ENCODE measurements at places on chromosomes 1 and 21.

DNA sequence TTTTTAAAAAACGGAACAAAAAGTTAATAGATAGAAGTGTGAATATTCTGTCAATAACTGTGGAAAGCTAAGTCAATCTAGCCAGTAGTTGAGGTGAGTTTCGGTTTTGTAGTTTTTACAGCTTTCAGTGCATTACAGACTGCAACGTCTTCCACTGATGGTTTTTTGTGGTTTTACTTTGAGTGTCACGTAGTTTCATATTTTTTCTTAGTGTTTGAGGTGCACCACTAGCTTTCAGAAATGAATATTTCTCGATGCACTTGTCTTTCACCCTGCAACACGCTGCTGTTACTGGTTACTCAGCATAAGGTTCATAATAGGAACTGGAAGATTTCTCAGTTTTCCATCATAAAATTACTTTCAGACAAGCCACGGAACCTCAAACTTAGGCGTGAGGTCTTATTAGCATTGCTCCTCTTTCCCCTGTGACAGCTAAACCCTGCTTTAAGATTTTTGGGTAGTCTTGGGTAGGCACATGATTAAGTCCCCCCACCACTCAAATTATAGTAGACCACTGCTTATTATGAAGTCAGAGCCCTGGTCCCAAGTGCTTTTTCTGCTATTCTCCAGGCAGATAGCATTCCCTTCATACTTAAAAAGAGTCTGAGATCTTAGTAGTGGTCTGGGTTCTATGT is 1412.7 kb downstream of the KCNT2 start:
- DNase-seq = no peak

- DNase-seq = no peak
Observed at GRCh38 chr1:244180256-244180655, 129.2 kb downstream of the ZBTB18 start.

DNA sequence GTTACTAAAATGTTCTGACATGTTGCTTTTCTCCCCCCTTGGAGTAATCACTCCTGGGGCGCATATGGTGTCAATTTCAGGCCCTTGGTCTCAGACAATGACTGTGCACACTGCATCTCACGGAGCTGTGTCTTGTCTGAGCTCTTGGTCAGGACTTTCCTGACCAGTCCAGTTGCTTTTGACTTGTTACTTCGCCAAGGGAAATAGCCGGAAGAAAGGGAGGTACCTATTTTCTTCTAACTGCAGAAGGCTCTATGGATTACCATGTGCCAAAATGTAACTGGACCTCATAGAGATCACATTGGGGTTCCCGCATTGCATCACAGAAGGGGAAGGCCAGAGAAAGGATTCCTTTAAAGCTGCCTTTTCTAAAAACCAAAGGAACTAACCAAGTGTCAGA is 68.6 kb downstream of the SPAG17 start:
- DNase-seq = no peak

DNA sequence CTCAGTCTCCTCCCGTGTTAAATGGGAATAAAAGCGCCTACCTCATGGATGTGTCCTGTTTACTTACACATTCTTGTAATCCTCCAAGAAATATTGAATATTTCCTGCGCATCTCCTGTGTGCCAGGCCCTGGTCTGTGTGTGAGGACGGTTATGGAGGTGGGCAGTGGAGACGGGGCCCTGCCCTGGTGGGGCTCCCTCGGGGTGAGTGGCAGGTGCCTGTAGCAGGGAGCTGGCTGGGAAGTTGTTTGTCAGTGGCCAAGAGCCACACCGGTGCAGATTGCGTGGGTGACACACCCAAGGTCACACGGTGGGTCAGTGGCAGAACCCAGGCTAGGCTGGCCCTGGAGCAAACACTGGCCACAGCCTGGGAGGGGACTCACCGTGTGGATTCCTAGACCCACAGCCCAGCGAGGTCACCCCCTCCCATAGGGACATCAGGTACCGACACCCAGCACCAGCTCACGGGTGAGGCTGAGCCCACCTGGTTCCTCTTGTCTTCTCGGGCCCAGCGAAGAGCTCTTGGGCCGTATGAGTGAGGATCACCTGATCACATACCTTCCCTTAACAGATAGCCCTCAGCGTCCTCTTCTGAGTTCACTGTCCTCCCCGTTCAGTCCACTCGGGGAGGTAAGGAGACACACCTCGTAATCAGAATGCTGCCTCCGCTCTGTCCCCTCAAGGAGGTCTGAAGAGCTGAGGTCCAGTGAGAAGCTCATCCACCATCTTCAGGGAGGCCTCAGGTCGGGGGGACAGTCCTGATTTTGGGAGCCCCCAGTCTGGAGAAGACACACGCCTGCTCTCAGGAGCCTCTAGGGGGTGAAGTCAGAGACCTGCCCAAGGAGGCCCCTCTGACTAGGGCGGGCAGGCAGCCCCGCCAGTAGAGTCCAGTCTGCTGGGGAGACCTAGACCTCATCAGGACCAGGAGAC is 349.6 kb downstream of the MATN1 start:
- DNase-seq = no peak

GRCh38 chr1:31221072-31221471 is 18.6 kb downstream of the NKAIN1 start:
- no peak for DNase-seq

GRCh38 chr1:235108876-235109275 is 19.8 kb downstream of the TOMM20 start:
- DNase-seq = no peak

GRCh38 chr1:42935971-42936308 is 22.7 kb downstream of the SLC2A1 start:
- DNase-seq = no peak

DNA sequence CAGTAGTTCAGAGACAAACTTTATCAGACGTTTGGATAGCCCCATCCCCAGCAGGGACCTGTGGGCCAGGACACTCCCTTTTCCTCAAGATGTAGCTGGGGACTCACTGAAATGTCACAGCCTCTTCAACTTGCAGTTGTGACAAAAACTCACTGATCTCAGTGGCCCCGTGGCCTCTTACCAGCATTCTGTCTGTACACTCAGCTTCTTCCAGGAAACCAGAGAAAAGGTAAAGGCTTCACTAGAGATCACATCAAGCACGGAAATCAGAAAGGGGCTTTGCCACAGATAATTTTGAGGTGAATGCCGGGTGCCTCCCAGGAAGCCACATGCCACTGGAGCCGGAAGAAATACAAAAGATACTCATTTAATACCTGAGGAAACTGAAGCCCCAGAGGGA is 122.2 kb downstream of the CCDC185 start:
- DNase-seq = no peak

DNA sequence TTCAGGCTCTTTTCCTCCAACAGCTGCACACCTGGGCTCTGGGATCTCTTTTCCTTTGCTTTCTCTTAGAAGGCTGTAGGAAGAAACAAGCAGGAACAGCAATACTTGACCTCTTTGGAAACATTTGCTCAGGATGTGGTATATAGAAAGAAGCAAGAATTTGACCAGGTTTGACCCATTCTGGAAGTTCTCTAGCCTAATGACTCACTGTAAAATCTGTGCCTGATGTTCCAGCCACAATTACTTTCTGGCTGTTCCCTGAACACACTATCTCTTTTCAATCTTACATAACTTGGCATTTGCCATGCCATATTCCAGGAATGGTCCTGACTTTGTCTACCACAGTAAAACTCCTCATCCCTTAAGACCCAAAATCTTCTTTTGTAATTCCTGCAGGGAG is 419.9 kb upstream of the DAB1 start:
- no peak for DNase-seq

DNA sequence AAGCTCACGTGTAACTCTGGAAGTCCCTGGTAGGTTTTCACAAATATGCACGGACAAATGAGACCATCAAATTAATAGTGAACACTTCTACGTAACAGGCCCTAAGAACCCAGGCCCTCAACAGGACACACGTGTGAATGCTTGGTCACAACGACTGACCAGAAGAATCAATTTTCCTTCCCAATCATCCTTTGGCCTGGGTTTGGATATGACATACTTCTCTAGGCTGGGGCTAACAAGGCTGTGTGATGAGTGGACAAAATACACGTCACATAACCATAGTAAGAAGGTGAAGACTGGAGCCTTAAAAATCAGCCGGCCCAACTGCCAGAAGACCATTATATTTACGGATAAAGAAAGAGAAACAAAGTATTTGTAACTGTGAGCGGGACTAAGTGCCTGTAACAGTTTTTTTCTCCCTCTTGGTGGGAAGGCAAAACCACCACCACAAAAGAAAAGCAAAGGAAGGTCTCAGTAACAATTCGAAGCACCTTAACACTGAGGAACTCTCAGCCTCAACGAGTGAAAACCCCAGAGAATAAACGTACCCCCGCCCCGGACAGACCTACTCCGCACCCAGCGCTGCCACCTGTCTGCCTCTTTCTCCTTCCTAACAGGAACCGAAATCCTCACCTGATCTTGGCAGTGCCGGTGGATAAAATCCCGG is 450 bp downstream of the SDE2 start:
- no peak for DNase-seq

DNA sequence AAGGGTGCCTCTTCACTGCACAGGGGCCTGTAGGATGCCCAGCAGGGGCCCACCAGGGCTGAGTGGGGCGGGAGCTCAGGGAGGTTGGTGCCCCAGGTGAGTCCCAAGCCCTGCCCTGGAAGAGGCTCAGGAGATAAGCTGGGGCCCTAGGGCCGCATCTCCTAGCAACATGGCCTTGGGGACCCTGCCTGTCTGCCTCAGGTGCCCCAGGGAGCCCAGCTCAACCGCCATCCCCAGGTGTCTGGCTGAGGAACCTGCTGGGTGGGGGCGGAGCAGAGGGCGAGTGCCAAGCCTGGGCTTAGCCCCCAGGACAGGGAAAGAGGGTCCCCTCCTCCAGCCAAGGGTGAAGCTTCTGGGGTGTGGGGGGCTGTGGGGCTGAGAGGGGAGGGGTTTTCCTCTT is 54.8 kb downstream of the FOXO6 start:
- DNase-seq = no peak

DNA sequence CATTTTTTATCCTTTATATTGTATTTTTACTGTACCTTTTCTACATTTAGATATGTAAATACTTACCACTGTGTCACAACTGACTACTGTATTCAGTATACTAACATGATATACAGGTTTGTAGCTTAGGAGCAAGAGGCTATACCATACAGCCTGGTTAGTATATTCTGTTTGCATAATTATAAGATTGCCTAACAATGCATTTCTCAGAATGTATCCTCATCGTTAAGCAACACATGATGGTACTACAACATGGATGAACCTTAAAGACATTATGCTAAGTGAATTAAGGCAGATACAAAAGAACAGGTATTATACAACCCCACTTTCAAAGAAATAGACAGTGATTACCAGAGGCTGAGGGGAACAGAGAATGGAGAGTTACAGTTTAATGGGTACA is 62.7 kb downstream of the RUSC1 start:
- no peak for DNase-seq

GRCh38 chr1:1037366-1038327 is 17.7 kb downstream of the AGRN start:
- DNase-seq = no peak

DNA sequence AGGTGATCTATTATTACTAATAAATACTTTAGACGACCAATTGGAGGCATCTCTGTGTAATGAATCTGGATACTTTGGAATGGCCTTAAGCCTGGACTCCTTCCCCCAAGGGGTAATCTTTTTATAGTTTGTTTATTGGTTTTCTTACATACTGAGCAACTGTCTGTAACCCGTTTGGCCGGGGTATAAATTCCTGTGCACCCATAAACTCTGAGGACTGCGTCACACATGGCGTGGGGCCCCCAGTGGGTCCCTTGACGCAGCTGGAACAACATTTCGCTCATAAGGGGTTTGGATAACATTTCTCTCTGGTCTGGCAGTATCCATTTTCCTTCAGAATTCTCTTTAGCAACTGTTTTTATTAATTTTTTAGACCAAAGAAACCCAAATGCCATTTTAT is 26.5 kb downstream of the SCCPDH start:
- no peak for DNase-seq

DNA sequence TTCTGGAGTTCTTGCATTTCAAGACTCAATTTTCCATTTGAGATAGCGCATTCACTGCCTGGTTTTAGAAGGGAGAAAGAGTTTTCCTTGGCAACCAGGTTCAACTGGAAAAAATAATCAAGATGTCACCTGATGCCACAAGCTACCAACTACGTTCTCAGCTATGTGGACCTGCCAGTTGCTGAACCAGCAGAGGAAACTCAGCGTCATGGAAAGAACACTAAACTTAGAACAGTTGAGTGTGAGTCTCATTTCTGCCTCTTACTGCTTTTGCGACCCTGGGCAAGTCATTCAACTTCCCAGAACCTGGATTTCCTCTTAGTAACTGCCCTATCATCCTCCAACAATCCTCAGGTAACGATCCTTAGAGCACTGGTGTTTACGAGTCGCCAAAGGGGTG is 373.0 kb upstream of the ESRRG start:
- DNase-seq = no peak

GRCh38 chr1:61782771-61783170 is 40.5 kb downstream of the PATJ start:
- DNase-seq = no peak

DNA sequence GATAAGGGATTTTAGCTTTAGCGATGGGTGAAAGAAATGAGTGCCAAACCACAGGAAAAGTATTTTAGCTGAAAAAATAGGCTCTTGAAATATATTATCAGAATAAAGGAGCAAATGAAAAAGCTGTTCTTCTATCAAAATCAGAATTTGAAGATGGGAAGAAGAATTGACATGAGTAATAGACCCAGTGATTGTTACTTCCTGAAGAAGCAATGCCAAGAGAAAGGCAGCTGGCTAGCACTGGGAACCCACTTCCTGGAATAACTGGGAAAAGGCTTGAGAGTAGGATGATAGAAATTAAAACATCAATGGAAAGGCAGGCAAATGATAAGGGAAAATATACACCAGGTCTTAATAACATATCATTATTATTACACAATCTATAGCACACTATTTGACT is 29.9 kb upstream of the LYPLAL1 start:
- DNase-seq = no peak

GRCh38 chr1:214445831-214446614 is 105.4 kb downstream of the PTPN14 start:
- no peak for DNase-seq

- DNase-seq = no peak
Observed at GRCh38 chr1:240338837-240339236, 247.2 kb downstream of the FMN2 start.

- no peak for DNase-seq
Observed at GRCh38 chr21:39612233-39613040, at the start of gene B3GALT5. Gene B3GALT5, plus strand, starts transcription at chr21:39612940. Its CDS starts 47,620 bp downstream, at chr21:39660560.

DNA sequence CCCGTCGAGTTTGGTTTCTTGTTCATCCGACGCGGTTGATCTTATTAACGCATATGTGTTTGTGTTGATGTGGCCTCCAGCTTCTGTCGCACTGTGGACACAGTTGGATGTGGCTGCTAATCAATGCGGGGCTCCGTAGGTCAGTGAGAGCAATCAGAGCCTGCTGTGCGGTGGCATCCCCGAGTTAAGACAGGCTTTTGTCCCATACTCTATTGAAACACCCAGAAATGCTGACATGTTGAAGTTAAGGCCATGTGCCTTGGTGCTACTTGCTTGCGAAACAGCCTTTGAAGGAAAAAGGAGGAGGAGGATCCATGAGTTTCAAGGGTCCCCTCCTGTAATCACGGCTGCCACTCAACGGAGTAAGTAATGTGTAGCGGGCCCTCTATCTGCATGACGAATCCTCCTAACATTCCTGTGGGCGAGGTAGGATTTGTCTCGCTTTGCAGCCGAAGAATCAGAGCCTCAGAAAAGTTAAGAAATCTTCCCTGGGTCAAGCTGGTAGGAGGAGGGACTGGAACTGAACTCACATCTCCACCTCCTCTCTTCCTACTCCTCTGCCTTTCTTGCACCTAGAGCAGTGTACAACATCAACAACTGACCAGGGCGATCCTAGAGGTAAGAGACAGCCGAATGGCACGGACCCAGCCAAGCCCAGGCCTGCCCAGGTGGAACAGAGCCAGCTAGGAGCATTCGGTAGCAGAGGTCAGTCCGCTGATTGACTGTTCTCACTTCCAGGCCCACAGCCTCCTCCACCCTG is 19.5 kb downstream of the PDE9A start:
- no peak for DNase-seq

Data from cortex of kidney (tissue), 1 donor.